ENCODE measurements at places on chromosomes 7 and 10.

DNA sequence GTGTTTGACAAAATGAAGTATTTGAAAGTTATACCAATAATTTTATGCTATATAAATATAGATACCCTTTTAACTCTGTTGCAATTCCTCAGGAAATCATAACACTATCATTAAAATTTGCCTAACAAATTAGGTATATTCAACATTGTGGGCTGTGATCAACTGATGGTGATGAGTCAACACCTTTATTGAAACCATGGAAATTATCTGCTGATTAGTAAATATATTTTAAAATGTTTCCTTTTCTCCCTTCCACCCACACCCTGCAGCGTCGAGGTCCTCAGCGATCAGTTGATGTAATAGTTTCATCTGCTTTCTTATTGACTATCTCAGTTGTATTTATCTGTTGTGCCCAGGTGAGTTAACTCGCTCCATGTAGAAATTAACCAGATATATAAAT lies 143.9 kb downstream of the PHTF2 start:
- DNase-seq: no peak

GRCh38 chr7:129434675-129435318 lies 565 bp downstream of the STRIP2 start:
- DNase-seq: peak; percentile 24

GRCh38 chr10:110414548-110415309 lies 83.0 kb upstream of the DUSP5 start:
- DNase-seq: no peak

GRCh38 chr10:77409697-77410471 lies 227.7 kb downstream of the KCNMA1 start:
- DNase-seq: no peak

GRCh38 chr7:112400141-112400540 lies 50.1 kb upstream of the IFRD1 start:
- no peak for DNase-seq

DNA sequence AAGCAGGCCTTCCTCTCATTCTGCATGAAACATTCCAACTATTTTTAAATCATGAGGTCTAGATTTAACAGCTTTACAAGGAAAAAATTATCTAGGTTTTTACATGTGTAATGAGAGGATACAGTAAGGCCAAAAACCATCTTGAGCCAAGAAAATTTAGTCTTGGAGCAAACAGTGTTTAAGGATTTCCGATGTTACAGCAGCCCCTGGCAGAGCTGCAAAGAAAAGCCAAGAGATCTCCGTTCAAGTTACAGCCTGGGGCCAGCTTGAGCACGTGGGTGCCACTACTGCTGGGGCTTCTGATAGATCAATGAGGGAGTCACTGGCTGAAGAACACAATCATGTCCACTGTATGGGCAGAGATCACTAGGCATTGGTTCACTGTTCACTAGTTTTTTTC lies 156.2 kb downstream of the EVX1 start:
- peak; percentile 32 for DNase-seq

GRCh38 chr10:133564816-133565215 lies 567 bp downstream of the SYCE1 start:
- DNase-seq: no peak

- no peak for DNase-seq
Measured at GRCh38 chr7:128066395-128066794, 35.2 kb upstream of the LRRC4 start.

- peak; percentile 35 for DNase-seq
Measured at GRCh38 chr7:22635349-22635748, 91.7 kb upstream of the IL6 start.

GRCh38 chr10:66575251-66575855 lies 350.5 kb upstream of the LRRTM3 start:
- no peak for DNase-seq

DNA sequence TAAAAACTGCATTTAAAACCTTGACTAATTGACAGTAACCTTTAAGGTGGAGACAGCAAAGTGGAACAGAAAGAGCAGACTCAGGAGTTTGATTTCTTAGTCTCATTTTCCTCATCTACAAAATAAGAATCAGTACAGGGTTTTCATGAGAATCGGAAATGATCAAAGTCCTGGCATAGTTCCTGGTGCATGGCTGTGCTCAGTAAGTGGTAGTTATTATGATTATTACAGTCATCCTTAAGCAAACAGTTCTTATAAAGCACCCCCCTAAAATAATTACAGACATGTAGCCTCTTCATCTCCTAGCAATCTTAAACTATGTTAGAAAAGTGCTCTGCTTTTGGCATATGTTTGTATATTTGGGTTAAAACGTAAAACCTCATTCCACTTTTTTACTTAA lies 18.0 kb downstream of the NEBL start:
- DNase-seq: no peak

GRCh38 chr10:48501226-48501625 lies 103.6 kb downstream of the ARHGAP22 start:
- no peak for DNase-seq

DNA sequence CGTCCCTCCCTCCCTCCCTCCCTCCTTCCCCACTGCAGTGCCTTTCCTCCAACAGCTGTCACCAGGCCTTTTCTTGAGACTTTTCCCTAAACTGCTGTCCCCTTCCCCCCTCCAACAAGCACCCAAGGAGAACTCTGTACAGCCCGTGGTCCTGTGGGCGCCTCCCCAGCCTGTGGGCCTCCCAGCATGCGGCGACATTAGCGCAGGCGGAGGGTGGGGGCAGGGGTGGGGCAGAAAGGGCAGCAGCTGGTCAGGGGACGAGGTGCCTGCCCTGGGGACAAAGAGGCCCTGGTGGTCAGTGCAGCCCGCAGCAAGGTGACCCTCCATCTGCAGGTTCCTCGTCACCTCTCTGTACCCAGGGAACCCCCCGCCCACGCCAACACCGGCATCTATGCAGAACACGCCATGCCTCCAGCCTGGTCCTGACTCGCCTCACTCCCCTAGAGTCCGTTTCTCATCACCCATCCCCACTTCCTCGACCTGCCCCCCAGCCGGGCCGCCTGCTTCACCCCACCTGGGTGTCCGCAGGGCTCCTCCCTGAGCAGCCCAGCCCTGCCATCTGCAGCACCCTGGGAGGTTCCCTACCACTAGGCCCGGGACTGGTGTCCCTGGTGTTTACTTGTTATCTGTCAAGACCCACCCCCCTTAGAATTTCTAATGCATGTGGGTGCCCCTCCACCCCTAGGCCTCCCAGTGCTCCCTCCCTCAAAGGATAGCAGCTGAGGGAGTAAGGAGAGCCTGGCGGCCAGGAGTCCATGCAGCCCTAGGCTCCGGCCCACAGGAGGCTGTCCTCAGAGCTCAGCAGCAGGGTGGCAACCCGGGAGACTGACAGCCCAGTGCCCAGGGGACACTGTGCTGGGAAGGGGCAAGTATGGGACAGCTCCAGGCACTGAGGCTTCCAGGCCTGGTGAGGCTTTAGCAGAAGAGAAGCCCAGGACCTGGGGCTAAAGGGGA lies 147.8 kb downstream of the ARHGAP22 start:
- DNase-seq: no peak
